ENCODE measurements at places on chromosomes 2 and 18. TPM values are rescaled to one million over a fixed set of nuclear protein-coding genes. Genes with fewer than 3 reads are reported as not detected.

DNA sequence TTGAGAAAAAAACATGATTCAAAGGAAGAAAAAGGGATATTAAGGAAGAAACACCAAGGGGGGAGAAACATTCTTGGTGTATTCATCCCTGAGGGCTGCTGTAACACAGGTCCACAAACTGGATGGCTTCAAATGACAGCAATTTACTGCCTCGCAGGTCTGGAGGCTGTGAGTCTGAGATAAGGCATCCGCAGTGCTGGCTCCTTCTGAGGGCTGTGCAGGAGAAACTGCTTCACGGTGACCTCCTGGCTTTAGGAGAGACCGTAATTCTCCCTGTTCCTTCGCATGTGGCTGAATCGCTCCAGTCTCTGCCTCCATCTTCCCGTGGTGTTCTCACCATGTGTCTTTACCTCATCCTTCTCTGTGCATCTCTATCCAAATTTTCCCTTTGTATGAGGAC is 490.7 kb downstream of the EIPR1 start:
- DNase-seq, result no peak

- DNase-seq, result no peak
Measured at GRCh38 chr2:167595839-167596471, 651.4 kb downstream of the STK39 start.

DNA sequence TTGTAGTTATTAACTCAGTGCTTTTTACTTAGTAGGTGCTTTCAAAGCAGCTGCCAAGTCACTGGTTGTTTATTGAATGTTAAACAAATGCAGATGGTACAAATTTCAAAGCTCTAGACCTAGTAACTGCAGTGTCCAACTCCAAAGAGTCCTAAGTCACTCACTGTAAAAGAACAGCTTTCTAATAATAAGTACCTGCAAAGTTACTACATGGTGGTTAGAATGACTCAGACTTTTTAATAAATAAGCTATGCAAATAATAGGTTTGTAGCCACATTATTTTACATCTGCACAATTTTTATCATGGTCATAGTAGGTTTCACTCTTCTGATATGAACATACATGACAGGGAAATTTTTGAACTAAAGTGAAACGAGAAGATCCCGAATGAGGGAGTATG is 1620.4 kb upstream of the CELF4 start:
- no peak for DNase-seq

- peak; percentile 42 for DNase-seq
Measured at GRCh38 chr2:54524226-54524991, 68.3 kb downstream of the SPTBN1 start.

DNA sequence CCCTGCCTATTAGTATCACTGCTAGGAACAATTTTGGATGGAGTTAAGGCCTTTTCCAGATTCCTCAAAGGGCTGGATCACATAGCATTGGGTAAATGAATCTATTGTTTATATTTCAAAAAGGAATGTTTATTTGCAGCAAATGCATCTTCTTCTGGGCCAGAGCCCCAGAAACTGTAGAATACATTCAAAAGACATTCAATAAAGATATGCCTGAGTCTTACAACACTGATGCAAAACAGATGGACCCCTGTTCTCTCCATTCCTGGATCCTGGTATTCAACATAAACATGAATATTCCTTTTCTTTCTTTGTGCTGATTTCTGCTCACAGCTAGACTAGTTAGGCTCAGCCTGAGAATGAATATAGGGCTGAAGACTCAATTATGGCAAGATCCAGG is 227.2 kb upstream of the KLHL29 start:
- no peak for DNase-seq

DNA sequence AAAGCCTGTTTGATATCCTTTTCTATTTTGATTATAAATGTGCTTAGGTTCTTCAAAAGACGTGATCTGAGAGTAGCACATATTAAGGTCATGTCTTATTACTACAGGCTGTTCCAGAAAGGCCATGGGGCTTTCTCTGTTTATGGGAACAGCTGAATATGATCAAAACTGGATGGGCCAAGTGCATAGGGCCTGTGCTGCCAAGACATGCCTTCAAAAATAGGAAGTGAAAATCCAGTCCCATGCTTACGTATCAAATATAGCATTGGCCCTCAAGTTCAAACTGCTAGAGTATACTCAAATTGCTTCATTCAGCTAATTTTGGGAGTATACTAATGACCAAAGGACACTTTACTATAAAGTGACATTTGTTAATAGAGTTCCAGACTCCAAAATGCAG is 24.1 kb downstream of the SLC25A52 start:
- no peak for DNase-seq

DNA sequence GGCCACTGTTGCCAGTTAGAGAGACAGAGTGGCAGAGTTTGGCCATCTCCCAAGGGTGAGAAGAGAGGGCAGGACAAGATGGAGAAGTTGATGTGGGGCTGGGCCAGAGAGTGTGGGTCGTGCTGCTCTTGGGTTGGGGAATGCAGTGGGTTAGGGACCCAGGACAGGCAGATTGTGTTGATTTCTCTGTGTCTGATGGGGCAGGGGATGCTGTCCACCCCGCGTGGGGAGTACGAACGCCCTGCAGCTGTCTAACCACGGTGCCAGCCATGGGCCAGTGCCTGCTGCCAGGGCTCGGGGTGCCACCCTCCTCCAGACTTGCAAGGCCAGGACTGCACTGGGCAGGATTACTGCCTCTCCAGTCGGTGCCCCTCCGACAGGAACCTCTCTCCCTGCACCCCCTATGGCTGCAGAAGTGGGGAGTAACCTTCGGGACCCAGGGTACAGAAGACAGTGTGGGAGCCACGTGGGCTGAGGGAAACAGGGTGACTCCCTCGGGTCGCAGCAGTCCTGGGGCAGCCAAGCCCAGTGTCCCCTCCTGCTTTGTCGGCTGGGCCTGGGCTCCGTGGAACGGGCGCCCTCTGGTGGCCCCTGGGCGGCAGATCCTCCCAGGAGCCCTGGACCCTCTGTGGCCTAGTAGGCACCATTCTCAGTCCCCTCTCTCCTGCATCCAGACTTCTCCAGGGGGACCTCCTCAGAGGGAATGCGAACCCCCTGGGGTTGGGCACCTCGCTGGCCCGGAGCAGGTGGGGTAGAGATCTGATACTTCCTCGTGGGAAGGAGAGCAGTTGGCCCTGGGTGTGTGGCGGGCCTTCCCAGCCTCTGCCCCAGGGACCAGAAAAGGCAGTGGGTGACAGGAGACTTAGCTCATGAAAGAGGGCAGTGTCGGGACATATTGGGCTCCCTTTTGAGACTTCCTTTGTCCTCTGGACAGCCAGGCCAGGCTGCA is 2.7 kb downstream of the GPC1 start:
- peak; percentile 73 for DNase-seq

- DNase-seq, result no peak
Measured at GRCh38 chr18:63464434-63464833, 12.3 kb upstream of the SERPINB5 start.

DNA sequence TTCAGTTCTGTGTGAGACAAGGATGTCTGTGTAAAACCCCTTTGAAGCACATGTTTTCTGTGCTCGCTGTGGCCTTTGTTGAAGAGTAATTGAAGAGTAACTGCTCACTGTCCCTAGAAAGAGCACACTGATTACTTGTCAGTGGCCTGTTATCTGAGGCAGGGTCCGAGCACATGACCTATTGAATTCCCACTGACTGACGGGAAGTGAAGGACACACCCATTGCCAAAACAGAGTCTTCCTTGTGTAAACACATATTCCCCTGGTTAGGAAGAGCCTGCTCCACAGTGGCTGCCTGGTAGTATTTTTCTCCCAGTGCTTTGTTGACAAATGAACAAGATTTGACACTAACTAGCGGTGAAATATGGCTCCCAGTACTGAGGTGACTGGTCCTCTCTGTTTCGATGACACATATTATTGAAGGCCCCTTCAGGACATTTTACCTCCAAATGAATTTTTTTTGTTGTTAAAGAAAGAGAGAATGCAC is 148.5 kb upstream of the GYPC start:
- no peak for DNase-seq

- DNase-seq, result peak; percentile 41
Measured at GRCh38 chr2:18167871-18168270, 289.4 kb downstream of the KCNS3 start.

DNA sequence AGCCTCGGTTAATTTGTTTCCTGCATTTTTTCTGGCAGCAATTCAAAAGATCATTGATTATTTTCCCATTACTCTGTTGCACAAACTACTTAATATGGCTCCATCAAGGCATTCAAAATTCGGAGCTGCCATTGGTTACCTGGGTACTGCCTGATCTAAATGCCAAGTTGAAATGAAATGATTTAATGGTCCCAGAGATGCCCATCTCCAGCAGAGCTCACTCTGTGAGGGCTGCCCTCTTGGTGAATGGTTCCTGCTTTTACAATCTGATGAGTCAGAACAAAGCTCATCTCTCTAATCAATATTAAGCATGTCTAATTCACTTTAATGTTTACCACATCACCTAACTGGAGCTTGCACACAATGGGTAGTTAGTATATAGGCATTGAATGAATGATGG is 126.1 kb downstream of the CTNNA2 start:
- DNase-seq, result no peak

DNA sequence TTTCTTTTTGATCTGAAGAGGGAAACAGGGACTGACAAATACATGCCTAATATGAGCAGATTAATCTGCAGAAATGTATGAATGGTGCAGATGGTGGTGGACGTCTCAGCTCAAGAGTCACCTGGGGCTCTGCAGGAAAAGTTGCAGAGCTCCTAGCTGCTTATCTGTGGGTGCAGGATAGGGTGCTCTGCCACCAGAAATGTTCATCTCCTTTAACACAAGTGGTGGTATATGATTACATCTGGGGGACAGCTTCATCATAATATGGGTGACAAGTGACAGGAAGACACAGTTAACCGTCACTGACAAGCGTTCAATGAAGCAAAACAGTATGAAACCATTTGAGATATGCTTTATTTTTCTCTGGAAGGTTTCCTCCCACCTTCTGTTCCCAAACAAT is 121.2 kb upstream of the LINC00305 start:
- DNase-seq, result no peak

- no peak for DNase-seq
Measured at GRCh38 chr2:118642501-118642900, 204.9 kb downstream of the EN1 start.

- no peak for DNase-seq
Measured at GRCh38 chr2:28486526-28486925, 9.3 kb upstream of the PLB1 start.

- no peak for DNase-seq
Measured at GRCh38 chr2:219056176-219056895, 4.4 kb downstream of the IHH start.

GRCh38 chr2:233811087-233811486 is 33.0 kb downstream of the MROH2A start:
- DNase-seq, result no peak

- no peak for DNase-seq
Measured at GRCh38 chr2:88452565-88452905, at the start of gene FOXI3. FOXI3 (minus strand) TSS chr2:88452693; CDS start chr2:88452535, 158 bp downstream.

- no peak for DNase-seq
Measured at GRCh38 chr2:95328358-95329125, 31.4 kb downstream of the KCNIP3 start.

DNA sequence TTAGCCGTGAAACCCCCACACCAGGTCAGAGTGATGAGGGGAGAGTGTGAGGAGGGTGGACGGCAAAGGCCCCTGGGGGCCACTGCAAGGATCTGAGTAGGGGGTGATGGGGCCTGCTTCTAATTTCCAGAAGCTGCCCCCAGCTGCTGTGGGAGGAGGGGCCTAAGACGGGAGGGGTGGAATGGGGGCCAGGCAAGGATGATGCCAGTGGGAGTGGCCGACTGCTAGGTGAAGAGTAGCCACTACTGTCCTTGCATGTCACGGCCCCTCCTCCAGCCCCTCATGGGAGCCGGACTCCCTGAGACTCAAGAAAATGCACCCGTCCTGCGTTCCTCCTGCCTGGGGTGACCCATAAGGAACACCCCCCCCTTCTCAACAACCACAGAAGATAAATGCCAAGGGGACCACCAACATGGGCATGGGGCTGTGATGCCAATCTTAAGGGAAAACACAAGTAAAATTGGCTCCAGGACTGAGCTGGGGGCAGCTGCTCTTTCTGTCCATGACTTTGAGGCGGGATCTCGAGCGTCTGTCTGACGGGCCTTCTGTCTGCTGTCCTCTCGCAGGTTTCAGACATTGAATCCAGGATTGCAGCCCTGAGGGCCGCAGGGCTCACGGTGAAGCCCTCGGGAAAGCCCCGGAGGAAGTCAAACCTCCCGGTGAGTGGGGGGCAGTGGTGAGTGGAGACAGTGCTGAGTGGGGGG is 24.2 kb upstream of the PRLH start:
- no peak for DNase-seq

GRCh38 chr2:81194581-81194980 is 890.0 kb upstream of the LRRTM1 start:
- no peak for DNase-seq

- no peak for DNase-seq
Measured at GRCh38 chr2:128805237-128805636, 486.6 kb upstream of the HS6ST1 start.

DNA sequence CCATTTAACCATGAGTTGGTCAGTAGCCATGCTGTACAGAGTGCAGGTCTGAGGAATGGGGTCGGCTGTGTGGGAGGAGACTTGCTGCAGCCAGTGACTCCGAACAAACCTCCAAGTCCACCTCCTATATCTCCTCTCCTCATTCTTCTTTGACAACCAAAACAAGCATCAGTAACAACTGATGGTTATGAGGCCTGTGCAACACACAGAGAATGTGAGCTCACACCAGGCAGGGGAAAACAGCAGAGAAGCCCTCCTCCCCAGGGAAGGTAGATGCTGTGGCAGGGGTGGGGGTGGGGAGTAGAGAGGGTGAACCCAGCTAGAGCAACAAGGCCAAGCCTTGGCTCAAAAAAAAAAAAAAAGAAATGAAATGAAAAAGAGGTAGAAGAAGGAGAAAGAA is 12.3 kb upstream of the CNGA3 start:
- no peak for DNase-seq

GRCh38 chr2:217988840-217989204 is 14.0 kb downstream of the TNS1 start:
- no peak for DNase-seq

DNA sequence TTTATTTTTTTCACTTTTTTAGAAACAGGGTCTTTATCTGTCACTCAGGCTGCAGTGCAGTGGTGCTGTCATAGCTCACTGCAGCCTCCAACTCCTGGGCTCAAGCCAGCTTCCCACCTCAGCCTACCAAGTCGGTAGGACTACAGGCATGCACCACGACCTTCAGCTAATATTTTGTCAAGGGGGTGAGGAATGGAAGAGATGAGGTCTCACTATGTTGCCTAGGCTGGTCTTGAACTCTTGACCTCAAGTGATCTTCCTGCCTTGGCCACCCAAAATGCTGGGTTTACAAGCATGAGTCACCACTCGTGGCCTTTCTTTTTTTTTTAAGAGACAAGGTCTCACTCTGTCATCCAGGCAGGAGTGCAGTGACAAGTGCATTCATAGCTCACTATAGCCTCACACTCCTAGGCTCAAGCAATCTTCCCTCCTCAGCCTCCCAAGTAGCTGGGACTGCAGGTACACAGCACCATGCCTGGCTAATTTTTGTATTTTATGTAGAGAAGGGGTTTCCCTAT is 13.4 kb downstream of the PPP1R7 start:
- DNase-seq, result no peak

- peak; percentile 30 for DNase-seq
Measured at GRCh38 chr2:1854729-1855547, 110.6 kb upstream of the PXDN start.

Gene TANC1
- 18.7 TPM for total RNA-seq

Gene OR6B2
- total RNA-seq, result not detected

Gene HOXD3
- total RNA-seq, result 3.0 TPM

Gene FHL2
- 118 TPM for total RNA-seq

Gene HNMT
- 7.1 TPM for total RNA-seq

Gene CXCR4
- 2.1 TPM for total RNA-seq

Gene ARHGEF33
- total RNA-seq, result 0.06 TPM

Gene ANKRD23
- 8.2 TPM for total RNA-seq

Gene TUBA3D
- total RNA-seq, result not detected

Gene DSC3
- 11.1 TPM for total RNA-seq

Gene LYG2
- total RNA-seq, result not detected
